ENCODE measurements at places on chromosomes 12 and 14. TPM values are rescaled to one million over a fixed set of nuclear protein-coding genes. Genes with fewer than 3 reads are reported as not detected.
A peak's percentile ranks its signal among the peaks of the same experiment; 100 is the strongest.

- no peaks in the 10 kb centered on the region for H3K4me1 ChIP-seq
- no peak for DNase-seq
- no peak overlapping the region for H3K4me3 ChIP-seq
- no peaks in the 10 kb centered on the region for H3K36me3 ChIP-seq
Observed at GRCh38 chr12:59020073-59020946, 100.0 kb upstream of the LRIG3 start.

- H3K27ac ChIP-seq, result no peak overlapping the region
- H3K4me1 ChIP-seq, result no peaks in the 10 kb centered on the region
- no peaks in the 10 kb centered on the region for H3K27me3 ChIP-seq
- DNase-seq, result no peak
- no peak overlapping the region for H3K4me3 ChIP-seq
Observed at GRCh38 chr12:47321436-47321835, 241.7 kb upstream of the AMIGO2 start.

DNA sequence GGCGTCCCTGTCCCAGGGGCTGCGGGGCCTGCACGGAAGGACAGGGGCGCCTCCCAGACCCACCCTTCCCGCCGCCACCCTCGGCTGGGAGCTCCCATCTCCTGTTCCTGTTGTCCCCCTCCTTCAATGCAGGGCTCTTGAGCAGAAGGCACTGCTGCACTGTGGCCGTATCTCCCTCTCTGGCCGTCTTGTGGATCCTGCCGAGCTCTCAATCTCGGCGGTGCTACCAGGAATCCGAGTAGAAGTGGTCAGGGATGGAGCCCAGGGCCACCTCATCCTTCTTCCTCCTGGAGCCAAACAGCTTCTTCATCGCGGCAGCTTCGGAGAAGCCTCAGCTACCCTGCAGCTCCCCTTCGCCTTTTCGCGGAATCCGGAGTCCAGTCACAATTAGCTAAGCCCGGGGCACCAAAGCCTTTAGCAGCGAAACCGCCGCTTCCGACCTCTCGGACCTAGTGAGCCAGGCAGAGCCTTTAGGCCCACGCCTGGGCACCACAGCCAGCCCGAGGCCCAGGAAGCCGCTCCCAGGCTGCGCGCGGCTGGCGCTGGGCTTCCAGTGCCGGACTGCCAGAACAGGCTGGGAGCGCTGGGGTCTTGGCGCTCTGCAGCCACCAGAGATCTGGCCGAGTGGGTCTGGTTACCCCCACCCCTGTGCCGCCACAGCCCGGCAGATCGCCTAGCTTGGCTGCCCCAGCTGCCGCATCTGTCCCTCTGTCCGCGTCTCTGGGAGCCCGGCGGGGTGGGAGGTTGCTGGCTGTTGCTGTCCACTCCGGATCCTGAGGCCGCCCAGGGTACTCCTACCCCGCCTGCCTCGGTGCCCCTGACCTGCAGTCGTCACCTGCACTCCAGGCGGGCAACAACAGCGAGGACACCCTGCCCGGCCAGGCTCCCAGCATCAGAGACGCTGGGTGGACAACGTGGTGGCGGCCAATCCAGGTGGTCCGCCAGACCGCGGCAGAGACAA is 69.1 kb downstream of the ASCL4 start:
- peaks cover 95% of the 10 kb centered on the region for H3K27me3 ChIP-seq
- H3K4me1 ChIP-seq, result no peaks in the 10 kb centered on the region
- H3K36me3 ChIP-seq, result no peaks in the 10 kb centered on the region
- no peak overlapping the region for H3K27ac ChIP-seq

DNA sequence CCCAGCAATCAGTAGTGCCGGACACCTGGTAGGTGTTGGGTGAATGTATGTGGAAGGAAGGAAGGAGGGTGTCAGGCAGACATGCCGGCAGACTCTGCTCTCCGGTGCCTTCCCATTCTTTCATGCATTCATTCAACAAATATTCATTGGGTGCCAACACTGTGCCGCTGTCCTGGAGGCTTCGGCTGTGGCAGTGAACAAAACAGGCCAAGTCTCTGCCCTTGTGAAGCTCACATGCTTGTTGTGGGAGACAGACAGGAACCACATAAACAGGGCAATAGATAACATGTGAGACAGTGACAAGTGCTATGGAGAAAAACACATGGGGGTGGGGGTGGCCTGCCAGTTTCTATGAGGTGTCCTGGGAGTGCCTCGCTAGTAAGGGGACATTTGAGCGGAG is 56.5 kb upstream of the ATF1 start:
- no peak overlapping the region for H3K27ac ChIP-seq
- no peaks in the 10 kb centered on the region for H3K4me1 ChIP-seq
- H3K27me3 ChIP-seq, result no peaks in the 10 kb centered on the region
- H3K36me3 ChIP-seq, result peaks cover 66% of the 10 kb centered on the region
- H3K4me3 ChIP-seq, result no peak overlapping the region

DNA sequence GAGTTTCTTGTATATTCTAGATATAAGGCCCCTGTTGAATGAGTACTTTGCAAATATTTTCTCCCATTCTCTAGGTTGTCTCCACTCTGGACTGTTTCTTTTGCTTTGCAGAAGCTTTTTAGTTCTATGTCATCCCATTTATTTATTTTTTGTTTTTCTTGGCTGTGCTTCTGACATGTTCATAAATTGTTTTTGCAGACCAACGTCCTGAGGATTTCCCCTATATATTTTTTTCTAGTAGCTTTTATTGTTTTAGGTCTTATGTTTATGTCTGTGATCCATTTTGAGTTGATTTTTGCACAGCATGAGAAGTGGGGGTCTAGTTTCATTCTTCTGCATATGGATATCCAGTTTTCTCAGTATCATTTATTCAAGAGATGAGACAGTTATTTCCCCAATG is 70.4 kb upstream of the BTG1 start:
- H3K27ac ChIP-seq, result no peak overlapping the region
- H3K36me3 ChIP-seq, result no peaks in the 10 kb centered on the region
- H3K27me3 ChIP-seq, result no peaks in the 10 kb centered on the region
- DNase-seq, result no peak
- no peak overlapping the region for H3K4me3 ChIP-seq

DNA sequence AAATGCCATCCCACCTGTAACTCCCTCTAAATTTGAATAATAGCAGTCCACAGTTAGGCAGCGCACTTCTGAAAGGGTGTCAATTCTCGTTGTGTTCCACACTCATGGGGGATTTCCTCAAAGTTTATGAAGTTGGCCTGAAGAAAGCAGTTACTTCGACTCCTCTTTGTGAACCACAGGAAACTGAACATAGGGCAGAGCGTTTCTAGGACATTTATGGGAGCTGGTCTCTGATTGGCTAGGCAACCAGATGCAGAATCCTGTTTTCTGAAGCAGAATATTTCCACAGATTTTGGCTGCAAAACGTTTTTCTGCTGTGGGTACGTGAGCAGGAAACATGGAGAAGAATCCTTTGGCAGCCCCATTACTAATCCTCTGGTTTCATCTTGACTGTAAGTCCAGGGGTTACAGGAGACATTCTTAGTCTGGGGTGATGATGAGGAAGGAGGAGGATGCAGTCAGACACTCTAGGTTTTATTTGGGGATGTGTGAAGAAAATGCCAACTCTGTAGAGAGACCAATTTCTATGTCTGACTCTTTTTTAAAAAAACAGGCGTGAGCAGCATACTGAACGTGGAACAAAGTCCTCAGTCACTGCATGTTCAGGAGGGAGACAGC is 431.5 kb upstream of the OR4E1 start:
- DNase-seq, result no peak
- H3K27ac ChIP-seq, result no peak overlapping the region
- H3K27me3 ChIP-seq, result no peaks in the 10 kb centered on the region
- no peaks in the 10 kb centered on the region for H3K36me3 ChIP-seq
- H3K4me3 ChIP-seq, result no peak overlapping the region

DNA sequence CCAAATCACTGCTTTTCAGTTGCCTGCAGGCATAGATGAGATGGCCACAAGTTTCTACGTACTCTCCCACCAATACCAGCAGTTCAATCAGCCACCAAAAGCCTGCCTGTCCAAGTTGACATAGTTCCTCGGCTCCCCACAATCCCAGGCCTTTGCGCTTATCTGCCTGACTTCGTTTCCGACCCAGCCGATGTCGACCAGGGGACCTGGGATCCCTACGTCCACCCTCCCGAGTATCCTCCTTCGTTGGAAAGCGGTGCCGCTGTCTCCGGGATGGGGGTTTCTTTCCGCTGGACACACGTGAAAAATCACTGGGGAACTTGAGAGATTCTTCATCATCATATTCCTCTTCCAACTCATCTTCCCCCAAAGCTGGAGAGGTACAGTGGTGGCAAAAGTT is 1.6 kb downstream of the DNAJC14 start:
- peak overlapping the region; percentile 82 for H3K4me3 ChIP-seq
- DNase-seq, result no peak
- H3K36me3 ChIP-seq, result peaks cover 27% of the 10 kb centered on the region
- peaks cover 9% of the 10 kb centered on the region for H3K4me1 ChIP-seq

The SERPINA1 gene
- total RNA-seq, result not detected

The BRMS1L gene
- 9.4 TPM for total RNA-seq

The LGR5 gene
- total RNA-seq, result 34.4 TPM

The CACNA1C gene
- 2.1 TPM for total RNA-seq
